Kidney glomerular epithelial cell (primary cell): ENCODE measurements at places on chromosomes 6 and 20.

GRCh38 chr6:47574789-47575188 is 97.2 kb downstream of the CD2AP start:
- DNase-seq: no peak

DNA sequence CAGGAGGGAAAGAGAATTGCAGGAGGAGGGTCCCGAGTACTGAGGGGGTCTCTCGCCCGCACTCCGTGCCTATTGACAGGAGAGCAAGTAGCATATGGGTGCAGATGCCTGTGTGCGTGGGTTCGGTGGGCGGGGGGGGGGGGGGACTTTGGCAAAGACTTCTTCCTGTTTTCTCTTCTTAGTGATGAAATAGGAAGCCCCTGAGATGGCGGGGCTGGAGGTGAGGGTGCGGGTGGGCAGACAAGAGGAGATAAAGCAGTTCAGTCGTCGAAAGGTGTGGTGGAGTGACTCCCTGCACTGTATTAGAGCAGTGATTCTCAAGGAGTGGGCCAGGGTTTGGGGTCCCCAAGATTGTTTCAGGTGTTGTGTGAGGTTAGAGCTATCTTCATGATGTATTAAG is 3.7 kb downstream of the NAA20 start:
- DNase-seq: no peak

GRCh38 chr6:31114970-31115849 is 610 bp downstream of the PSORS1C1 start:
- DNase-seq: peak; percentile 45

DNA sequence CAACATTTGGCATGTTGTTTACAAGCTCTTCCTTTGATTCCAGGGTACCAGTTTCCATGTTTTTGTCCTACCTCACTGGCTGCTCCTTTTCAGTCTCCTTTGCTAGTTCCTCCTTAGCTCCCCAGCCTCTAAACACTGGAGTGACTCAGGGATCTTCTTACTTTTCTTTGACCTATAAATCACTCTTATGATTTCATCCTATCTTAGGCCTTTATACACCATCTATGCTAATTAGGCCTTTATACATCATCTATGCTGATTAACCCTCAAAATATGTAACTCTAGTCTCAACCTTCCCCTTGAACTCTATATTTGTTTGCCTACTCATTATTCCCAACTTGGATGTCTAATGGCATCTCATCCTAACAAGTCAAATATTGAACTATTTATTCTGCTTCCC is 9.5 kb downstream of the TMEM30A start:
- DNase-seq: peak; percentile 69

DNA sequence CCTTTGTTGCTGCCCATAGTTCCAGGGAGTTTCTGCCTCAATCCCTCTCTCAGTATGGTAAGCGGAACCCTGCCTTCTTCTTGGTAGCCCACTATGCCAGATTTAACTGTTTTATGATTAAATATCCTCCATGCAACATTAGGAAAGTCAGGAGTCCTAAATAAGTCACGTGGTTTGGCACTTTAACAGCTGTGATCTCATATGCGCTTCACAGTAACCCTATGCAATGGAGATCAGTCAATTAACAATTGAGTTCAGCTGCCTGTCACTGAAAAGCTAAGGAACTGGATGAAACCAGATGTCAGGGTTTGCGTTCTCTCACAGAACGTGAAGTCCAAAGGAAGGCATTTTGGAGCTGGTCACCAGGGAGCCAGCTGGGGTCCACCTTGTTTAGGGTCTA is 81.6 kb downstream of the PSMB1 start:
- no peak for DNase-seq

GRCh38 chr20:8320306-8320705 is 188.2 kb downstream of the PLCB1 start:
- DNase-seq: no peak

DNA sequence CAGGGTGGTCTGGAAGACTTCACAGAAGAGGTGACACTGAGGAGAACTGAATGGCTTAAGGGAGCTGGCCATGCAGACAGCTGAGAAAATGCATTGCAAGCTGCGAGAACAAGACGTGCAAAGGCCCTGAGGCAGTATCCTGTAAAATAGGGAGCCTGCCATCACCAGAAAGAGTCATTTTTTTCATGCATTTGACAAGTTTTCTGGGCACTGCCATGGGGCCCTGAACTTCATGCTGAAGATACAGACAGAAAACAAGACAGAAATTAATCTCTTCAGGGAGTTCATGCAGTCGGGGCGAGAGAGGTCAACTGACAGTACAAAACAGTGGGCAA is 28.9 kb upstream of the NFATC2 start:
- DNase-seq: no peak

- DNase-seq: no peak
These were observed 843.8 kb upstream of the GJE1 start for GRCh38 chr6:141288947-141289346.

DNA sequence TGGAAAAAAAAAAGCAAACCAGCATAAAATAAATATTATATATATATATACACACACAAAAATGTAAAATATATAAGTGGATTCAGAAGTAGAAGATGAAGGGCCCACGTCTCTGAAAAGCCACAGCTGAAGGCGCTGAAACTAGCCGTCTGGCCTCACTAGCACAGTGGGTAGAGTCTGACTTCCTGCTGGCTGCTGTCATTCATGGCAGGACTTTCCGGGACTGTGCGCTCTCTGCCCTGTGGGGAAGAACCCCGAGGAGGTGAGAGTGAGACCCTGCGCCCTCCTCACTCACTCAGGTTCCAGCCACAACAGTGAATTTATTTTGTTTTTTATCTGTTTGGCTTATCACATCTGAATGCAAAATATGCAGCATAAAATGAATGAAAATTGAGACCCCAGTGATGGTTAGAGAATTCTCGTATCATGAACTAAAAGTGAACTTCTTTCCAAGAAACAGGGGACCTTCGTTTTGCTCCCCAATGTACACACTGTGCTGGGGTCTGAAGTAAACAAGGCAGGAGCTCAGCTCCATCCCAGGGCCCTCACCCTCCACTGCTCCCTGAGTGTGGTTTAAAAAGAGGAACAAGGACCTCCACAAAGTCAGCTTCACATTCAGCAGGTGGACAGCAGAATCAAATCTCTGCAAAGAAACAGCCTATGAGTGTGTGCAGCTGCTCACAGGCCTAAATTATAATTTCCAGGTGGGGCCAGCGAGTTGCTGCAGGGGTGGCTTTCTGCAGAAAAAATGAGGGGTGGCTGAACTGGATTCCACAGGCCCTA is 1.3 kb upstream of the RAMACL start:
- DNase-seq: no peak

- no peak for DNase-seq
These were observed 4.4 kb upstream of the MYLIP start for GRCh38 chr6:16124198-16125180.

DNA sequence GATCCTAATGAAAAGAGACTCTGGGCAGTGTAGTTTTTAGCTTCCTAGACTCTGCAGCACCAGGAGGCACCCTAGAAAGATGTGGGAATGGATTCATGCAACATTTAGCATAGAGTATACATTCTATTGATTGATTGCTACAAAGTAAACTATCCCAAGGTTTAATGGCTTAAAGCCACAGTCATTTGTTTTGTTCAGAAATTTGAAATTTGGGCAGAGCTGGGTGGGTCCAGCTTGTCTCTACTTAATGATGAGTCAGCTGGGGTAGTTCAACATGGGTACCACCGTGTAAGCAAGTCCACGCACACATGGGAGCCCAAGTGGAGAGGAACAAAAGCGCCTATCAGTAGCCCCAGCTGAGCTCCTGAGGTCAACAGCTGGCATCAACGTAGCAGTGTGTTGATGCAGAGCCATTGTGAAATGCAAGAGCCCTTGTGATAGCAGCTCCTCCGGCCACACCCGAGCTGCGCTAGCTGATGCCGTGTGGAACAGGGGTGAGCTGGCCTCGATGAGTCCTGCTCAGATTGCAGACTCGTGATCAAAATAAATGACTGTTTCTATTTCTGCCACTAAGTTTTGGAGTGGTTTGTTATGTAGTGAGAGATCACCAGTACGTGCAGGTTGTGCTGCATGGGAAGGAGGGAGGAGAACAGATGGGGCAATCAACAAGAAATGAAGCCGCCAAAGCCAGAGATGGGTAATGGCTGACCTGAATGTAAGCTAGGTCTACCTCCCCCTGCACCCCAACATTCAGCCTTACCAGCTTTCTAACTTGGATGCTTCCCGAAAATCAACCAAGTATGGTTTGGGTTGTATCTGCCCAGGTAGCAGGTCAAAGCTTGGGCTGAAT is 45.7 kb upstream of the TRAF3IP2 start:
- no peak for DNase-seq

DNA sequence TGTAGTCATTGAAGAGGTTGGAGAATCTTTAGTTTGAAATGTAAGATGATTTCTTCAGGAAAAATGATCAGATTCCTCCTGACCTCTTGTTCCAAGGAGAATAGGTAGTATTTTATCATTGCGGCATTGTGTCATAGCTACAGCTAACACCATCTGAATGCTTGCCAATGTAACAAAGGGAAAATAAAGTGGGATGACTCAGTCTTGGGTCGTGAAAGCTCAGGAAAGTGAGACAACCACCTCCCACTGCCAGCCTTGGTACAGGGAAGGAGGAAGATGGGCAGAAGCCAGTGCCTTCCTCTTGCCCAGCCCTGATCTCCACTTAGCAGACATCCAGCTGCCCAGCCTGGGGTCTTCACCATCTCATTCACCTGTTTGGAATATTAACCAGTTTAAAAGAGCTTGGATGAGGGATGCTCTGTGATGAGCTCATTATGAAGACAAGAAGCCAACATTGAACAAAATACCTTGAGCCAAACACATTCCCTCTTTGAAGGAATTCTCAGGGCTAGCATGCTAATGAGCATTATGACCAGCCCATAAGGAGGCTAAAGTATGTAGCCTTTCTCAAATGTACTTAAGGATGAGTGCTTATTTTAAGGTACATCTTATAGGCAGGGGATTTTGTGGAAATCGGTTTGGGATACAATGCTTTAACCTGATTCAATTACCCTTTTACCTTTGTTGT is 40.0 kb upstream of the APCDD1L start:
- peak; percentile 81 for DNase-seq
